ENCODE measurements at places on chromosomes 12 and 14. TPM values are rescaled to one million over a fixed set of nuclear protein-coding genes. Genes with fewer than 3 reads are reported as not detected.

The HOXC12 gene
- total RNA-seq = not detected

DNA sequence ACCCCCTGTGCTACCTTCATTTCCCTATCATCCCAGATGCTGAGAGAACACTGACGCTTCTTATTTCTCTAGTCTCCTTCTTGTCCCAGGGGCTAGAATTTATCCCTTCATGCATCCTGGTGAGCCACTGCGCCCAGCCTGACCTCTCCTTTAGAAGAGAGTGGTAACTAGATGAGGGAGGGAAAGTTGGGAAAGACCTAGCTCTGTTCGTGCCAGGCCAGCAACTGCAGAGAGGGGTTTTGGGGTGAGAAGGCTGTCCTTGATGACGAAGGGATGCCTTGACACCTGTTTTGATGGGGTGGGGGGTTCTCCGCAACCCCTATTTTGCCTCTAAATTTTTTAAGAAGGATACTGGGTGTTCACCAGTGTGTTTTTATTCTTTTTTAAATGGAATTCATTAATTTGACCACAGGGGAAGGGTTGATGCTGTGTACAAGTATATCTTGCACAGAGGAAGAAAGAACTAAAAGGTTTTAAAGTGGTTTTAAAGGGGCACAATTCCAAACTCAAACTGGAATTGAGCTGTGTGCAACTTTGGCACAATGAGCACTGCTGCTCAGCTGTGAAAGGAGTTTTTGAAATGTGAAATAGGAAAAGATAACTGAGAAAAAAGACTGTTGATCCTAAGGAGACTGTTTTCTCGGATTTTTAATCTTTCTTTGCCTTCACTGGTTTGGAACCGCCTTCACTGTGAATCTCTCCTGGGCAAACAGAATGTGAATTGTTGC lies 7.0 kb upstream of the MMP19 start:
- DNase-seq = no peak

DNA sequence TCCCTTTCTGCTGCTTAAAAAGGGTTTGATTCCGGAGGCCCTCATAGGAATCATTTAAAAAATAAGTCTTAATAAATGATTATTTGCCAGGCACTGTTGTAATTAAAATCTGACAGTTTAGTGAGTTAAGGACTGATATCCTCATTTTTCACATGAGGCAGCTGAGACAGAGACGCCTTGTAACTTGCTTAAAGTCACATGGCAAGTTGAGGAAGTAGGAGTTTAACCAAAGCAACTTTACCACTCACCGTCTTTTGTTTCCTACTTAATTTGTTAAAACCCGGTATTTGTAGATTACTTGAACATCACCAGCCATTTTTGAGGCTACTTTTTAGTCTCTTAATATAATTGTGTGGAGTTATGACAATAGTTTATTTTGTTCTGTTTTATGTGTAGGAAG lies 2.4 kb downstream of the TIGAR start:
- DNase-seq = no peak

- DNase-seq = no peak
Measured at GRCh38 chr12:95701275-95701674, 89.3 kb downstream of the NTN4 start.

DNA sequence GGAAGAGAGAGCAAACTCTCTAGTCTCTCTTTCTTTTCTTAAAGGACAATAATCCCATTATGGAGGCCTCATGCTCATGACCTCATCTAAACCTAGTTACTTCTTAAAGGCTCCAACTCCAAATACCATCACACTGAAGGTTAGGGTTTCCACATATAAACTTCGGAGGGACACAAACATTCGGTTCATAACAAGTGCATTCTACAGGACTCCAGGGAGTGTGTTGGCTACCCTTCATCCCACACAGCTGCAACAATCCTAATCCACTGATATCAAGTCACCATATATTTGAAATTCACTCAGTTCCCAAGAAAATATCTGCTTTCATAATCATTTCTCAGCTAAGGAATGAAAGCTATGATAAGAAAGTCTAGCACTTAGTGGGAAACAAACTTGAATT lies 265.9 kb upstream of the PLEKHG7 start:
- DNase-seq = no peak

The SLC22A17 gene
- 567 TPM for total RNA-seq

The EXOC3L4 gene
- total RNA-seq = not detected

DNA sequence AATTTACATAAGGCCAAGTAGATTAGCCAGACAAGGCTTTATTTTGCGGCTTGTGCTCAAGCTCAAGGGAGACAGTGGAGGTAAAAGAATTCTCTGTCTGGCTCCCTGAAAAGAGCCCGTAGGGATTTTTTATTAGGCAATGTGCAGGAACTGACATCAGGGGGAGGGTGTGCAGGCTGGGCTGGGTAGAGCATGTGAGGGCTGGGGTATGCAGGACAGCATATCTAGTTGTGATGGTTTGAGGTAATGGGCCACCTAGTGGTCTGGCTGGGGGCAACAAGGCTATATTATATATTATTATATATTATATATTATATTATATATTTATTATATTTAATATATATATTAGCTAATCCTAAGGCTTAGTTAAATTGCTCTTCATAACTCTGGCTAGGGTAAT lies 102.1 kb downstream of the TMEM117 start:
- DNase-seq = no peak

GRCh38 chr12:108400056-108400455 lies 60.9 kb upstream of the CMKLR1 start:
- DNase-seq = no peak

GRCh38 chr12:56117778-56118687 lies at the start of gene ZC3H10:
TSS of gene ZC3H10 (plus strand) at chr12:56118266. CDS start at chr12:56120563, 2,297 bp downstream.
- peak; percentile 99 for DNase-seq

DNA sequence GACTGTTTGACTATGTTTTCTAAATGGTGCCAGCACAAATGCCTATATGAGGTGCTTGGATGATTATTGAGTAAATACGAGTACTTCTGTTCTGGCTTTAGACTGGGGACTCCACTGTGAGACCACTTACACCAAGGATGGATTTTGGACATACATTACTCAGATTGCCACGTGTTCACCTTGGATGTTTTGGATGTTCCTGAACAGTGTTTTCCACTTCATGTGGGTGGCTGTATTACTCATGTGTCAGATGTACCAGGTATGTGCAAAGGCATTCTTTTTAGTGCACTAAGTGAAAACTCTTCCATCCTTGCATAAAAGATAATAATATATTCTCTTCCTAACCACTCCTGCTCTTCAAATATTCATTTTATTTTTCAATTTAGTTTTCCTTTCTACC lies 30.7 kb downstream of the CSRP2 start:
- DNase-seq = no peak

DNA sequence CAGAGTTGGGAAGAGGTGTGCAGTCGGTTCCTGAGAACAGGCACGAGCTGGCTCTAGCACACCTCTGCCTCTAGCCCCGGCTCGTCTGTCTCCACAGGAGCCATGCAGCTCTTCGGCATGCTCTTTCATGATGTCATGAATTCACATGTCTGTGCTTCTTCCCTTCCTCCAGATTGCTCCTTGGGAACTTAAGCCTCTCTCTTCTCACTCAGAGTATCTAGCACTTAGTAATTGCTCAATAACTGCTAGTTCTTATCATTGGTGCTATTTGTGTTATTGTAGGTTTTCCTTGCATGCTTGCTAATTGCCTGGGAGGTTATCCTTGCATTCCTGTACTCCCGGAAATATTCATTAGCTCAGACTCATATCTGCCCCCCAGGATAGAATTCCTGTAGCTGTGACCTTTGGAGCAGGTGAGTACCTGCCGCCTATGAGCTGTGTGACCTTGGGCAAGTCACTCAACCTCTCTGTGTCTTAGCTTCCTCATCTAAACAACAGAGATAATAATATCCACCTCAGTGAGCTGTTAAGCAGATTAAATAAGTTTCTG lies 19.5 kb downstream of the FAM181A start:
- no peak for DNase-seq

GRCh38 chr12:34605510-34605887 lies 583.2 kb downstream of the ALG10 start:
- DNase-seq = no peak

The DTX1 gene
- total RNA-seq = 71.4 TPM

DNA sequence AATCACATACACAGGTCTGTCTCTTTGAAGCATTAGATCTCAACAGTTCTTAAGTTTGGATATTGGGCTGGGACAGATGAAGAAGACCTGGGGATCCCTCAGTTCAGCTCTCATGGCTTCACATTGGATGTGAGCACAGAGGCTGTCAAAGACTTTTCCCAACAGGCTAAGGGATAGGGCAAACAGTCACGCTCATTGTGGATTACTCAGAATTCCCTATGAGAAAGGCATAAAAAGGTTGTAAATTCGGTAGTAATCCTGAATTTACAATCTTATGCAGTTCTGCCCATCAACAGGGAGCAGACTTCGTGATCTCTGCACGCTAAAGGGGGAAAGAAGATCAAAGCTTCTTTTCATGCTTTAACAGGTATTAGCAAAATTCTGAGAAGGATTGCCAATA lies 448.4 kb downstream of the DAD1 start:
- no peak for DNase-seq

GRCh38 chr14:97850466-97850865 lies 1053.3 kb downstream of the VRK1 start:
- no peak for DNase-seq

The CMKLR1 gene
- 3.3 TPM for total RNA-seq

GRCh38 chr12:28099871-28100270 lies 90.4 kb upstream of the CCDC91 start:
- DNase-seq = no peak

The HRK gene
- total RNA-seq = 6.1 TPM

DNA sequence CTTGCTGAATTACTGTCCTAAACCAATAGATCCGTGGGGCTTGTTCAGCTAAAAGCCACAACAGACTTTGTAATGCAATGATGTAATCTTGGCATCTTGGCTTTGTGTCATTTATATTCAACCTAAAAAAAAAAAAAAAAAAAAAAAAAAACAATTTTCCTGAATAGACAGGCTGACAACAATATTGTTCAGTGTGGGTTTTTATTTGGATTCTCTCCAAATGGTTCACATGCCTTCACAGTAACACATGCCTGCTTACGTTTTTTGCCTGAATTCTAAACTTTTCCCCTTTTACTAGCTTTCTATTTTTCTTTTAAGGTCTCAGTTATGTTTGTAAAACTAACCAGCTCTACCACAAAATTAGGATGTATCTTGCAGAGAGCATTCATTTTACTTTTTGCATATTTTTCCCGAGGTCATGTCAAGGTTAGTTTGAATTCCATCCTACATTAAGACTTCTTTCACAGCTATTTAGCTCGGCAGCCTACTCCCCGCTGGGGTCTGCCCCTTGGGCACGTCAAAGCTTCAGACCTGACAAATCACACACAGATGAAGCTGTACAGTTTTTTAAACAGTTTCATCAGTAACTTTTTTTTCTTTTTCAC lies 213.7 kb upstream of the NPAS3 start:
- no peak for DNase-seq

GRCh38 chr12:30977537-30978349 lies 51.2 kb downstream of the TSPAN11 start:
- DNase-seq = no peak

The KRT73 gene
- 0.20 TPM for total RNA-seq
